ENCODE measurements at places on chromosomes 1 and 21. TPM values are rescaled to one million over a fixed set of nuclear protein-coding genes. Genes with fewer than 3 reads are reported as not detected.

The NPHS2 gene
- total RNA-seq: not detected

DNA sequence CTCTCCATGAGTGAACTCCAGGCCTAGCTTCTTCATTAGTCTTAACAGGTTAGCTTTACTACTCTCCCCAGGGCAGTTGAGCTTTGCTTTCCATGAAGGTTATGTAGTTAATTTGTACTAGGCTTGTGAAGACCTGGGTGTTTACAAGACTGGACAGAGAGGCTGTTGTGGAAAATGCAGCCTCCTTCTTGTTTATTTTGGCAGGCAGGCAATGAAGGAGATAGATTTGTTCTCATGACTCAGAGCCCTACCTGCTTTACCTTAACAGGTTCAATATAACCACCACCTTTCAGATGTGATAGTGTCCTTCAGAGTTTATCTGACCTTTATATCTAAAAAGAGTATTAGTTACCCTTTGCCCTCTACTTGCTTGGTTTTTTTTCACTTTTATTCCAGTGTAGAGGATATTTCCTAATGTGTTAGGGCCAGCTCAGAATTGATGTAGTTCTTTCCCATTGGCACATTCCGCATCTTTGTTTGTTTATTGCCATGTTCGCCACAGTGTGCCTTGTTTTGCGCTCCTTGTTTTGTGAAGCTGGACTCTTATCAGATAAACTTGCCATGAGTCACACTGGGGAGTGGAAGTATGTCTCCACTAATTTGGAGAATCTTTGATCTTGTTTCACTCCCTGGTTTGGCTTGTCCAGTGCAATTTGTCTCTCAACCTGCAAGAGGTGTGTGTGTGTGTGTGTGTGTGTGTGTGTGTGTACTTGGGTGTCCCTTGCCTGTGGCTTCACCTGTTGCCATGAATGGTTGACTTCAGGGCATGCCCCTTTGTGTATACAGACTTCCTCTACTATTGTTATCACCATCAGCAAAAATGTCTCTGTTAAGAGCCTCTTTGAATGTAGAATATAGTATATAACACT lies 87.4 kb upstream of the MACF1 start:
- DNase-seq: peak; percentile 77

The PPCS gene
- total RNA-seq: 39.3 TPM

GRCh38 chr1:96580920-96581319 lies 140.7 kb upstream of the PTBP2 start:
- DNase-seq: no peak

DNA sequence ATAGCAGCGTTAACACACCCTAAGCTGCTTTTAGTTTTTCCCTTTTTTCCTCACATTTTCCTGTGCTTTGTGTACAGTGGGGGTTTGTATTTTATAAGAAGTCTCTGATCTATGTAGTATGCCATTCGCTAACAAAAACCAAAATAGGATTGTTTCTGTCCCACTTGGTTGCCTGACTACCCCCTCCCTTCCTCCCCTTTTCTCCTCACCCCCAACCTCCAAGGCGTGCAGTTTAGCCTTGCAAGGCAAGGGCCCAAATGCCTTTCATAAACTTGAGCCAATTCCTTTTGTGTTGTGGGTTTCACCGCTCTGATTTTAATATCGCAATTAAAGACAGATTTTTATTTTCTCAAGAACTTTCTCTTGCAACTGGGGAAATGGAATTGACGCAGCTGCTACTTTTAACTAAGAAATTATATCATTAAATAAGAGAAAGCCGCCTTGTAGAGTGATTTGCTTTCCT lies 276.9 kb downstream of the TM2D1 start:
- DNase-seq: no peak

The KCNQ4 gene
- under 0.01 TPM for total RNA-seq

DNA sequence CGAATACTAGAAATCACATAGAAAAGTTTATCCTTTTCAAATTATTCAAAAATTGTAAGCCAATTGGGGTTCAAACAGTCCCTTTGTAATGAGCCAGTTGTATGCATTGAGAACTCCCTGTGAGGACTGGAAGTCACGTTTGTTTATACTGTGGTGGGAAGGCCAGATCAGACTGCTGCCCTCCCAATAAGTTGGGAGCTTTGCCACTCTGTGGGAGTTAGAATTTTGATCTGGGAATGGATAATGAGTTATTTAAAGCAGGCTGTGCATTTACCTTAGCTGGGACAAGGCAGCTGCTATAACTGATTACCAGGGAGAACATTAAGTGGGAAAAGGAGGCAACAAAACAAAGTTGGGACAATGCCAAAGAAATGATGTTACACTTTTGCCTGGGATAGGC lies 178.8 kb downstream of the SDCCAG8 start:
- peak; percentile 47 for DNase-seq

The ERICH3 gene
- 0.17 TPM for total RNA-seq

The ZYG11B gene
- 50.7 TPM for total RNA-seq
